ENCODE measurements at places on chromosomes 6 and 20. TPM values are rescaled to one million over a fixed set of nuclear protein-coding genes. Genes with fewer than 3 reads are reported as not detected.

- DNase-seq, result no peak
- no peaks in the 10 kb centered on the region for H3K36me3 ChIP-seq
- no peak overlapping the region for H3K27ac ChIP-seq
- H3K27me3 ChIP-seq, result no peaks in the 10 kb centered on the region
- peaks cover 3% of the 10 kb centered on the region for H3K4me1 ChIP-seq
- peak overlapping the region; percentile 26 for H3K4me3 ChIP-seq
Observed at GRCh38 chr6:159168536-159169192, 536 bp upstream of the FNDC1 start.

GRCh38 chr6:136751522-136751956 lies 40.7 kb downstream of the MAP3K5 start:
- H3K4me3 ChIP-seq, result no peak overlapping the region
- H3K4me1 ChIP-seq, result peaks cover 18% of the 10 kb centered on the region
- H3K36me3 ChIP-seq, result no peaks in the 10 kb centered on the region
- H3K27me3 ChIP-seq, result no peaks in the 10 kb centered on the region
- no peak overlapping the region for H3K27ac ChIP-seq

- H3K27me3 ChIP-seq, result no peaks in the 10 kb centered on the region
- no peak overlapping the region for H3K4me3 ChIP-seq
- H3K36me3 ChIP-seq, result no peaks in the 10 kb centered on the region
- H3K4me1 ChIP-seq, result peaks cover 2% of the 10 kb centered on the region
Observed at GRCh38 chr6:57469072-57469471, 151.6 kb downstream of the PRIM2 start.

DNA sequence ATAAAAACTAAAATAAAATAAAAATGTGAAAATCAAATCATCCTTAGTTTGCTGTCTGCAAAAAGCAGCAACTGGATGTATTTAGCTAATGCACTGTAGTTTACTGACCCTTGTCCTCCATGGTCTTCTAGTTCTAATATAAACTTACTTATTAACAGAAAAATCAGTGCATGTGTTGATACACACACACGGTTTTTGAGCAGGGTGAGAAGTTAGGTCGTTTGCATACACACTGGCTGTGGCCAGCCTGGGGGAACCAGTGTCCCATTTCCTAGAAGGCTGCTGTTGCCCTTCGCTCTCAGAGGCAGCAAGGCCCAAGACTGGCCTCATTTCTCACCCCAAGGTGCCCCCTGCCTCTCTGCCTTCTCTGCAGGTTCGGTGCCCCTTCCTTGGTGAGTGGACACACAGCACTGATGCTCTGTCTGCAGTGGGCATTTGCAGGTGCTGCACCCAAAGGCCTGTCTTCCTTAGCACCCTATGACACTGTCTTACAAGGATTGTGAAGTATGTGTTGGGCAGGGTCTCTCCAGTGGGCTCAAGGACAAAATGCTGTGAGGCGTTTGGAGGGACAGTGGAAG lies 168.5 kb downstream of the SCP2D1 start:
- no peak for DNase-seq
- no peaks in the 10 kb centered on the region for H3K27me3 ChIP-seq
- H3K4me1 ChIP-seq, result peaks cover 16% of the 10 kb centered on the region
- no peak overlapping the region for H3K27ac ChIP-seq

DNA sequence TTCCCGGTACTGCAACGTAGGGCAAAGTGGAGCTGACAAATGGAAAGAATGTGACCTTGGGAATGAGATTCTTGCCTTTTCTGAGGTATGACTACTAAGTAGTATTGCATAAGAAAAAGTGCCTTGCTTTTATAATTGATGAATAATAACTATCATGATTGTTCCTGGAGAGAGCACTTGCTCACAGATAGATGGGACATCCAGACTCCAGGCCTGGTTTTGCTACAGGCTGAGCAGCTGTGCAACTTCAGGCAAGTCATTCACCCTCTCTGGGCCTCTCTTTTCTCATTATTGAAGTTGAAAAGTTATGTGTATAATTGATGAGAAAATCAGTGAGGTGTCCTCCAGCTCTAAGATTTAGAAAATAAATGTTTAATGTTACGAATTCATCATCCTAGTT lies 53.6 kb upstream of the MBOAT1 start:
- H3K27me3 ChIP-seq, result no peaks in the 10 kb centered on the region
- H3K27ac ChIP-seq, result no peak overlapping the region
- H3K36me3 ChIP-seq, result no peaks in the 10 kb centered on the region
- no peaks in the 10 kb centered on the region for H3K4me1 ChIP-seq
- DNase-seq, result no peak
- no peak overlapping the region for H3K4me3 ChIP-seq

DNA sequence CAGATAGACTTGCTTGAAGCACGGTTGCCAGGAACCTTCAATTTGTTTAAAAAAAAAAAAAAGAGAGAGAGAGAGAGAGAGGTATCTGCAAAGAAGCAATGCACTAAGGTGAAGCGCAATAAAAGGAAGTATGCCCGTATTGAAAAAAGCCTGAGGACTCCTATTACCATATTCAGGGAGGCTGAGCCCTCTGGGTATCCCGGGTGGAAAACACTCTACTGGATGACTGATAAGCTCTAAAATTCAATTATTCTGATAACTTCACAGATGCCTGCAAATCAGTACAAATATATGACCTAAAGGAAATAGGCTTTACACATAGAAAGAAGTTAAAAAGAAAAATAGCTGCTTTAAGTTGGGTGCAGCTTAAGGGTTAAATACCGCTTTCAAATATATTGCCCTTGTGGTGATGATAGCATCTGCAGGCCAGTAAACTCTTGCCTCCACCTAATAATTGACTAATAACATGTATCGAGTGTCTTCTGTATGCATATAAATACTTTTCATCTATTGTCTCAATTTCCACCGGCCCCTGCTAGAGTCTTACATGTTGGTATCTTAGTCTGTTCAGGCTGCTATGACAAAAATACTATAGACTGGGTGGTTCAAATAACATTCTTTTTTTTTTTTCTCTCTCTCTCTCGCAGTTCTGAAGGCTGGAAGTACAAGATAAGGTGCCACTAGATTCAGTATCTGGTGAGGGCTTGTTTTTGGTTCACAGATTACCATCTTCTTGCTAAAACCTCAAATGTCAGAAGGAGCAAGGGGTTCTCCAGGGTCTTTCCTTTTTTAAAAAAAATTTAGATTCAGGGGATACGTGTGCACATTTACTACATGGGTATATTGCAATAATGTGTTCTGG lies 187.4 kb upstream of the JARID2 start:
- H3K4me1 ChIP-seq, result no peaks in the 10 kb centered on the region
- H3K36me3 ChIP-seq, result no peaks in the 10 kb centered on the region
- no peak overlapping the region for H3K4me3 ChIP-seq
- no peaks in the 10 kb centered on the region for H3K27me3 ChIP-seq
- H3K27ac ChIP-seq, result no peak overlapping the region

GRCh38 chr20:20002101-20002998 lies 14.8 kb upstream of the NAA20 start:
- peak overlapping the region; percentile 56 for H3K27ac ChIP-seq
- no peaks in the 10 kb centered on the region for H3K27me3 ChIP-seq
- no peak overlapping the region for H3K4me3 ChIP-seq
- no peaks in the 10 kb centered on the region for H3K36me3 ChIP-seq

GRCh38 chr6:129189266-129189665 lies 306.3 kb downstream of the LAMA2 start:
- DNase-seq, result no peak
- H3K27ac ChIP-seq, result no peak overlapping the region
- no peaks in the 10 kb centered on the region for H3K36me3 ChIP-seq
- no peaks in the 10 kb centered on the region for H3K4me1 ChIP-seq
- H3K27me3 ChIP-seq, result no peaks in the 10 kb centered on the region
- H3K4me3 ChIP-seq, result no peak overlapping the region

GRCh38 chr6:126631363-126631762 lies 291.4 kb downstream of the CENPW start:
- DNase-seq, result no peak
- no peak overlapping the region for H3K4me3 ChIP-seq
- no peaks in the 10 kb centered on the region for H3K36me3 ChIP-seq
- no peak overlapping the region for H3K27ac ChIP-seq
- H3K4me1 ChIP-seq, result no peaks in the 10 kb centered on the region
- no peaks in the 10 kb centered on the region for H3K27me3 ChIP-seq

- no peak overlapping the region for H3K4me3 ChIP-seq
- DNase-seq, result no peak
- H3K27me3 ChIP-seq, result no peaks in the 10 kb centered on the region
- no peak overlapping the region for H3K27ac ChIP-seq
Observed at GRCh38 chr20:14609328-14610221, 272.2 kb upstream of the FLRT3 start.

DNA sequence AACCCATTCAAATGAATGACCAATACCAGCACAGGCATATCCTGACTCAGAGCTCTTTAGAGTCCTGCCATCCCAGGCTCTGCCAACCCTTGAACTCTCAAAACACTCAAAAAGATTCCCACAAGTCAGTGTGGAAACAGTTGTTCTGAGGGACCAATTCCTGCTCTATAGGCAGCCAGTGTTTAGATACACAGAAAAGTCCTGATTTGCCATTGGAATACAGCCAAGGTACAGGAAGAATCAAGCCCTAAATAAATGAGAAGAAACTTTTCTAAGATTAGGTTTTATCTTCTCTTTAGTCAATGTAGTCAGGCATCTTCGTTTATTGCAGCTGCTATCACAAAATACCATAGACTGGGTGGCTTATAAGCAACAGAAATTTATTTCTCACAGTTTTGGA lies 626.8 kb upstream of the ARID1B start:
- no peak for DNase-seq
- peaks cover 6% of the 10 kb centered on the region for H3K4me1 ChIP-seq
- no peak overlapping the region for H3K4me3 ChIP-seq
- H3K27ac ChIP-seq, result no peak overlapping the region
- no peaks in the 10 kb centered on the region for H3K36me3 ChIP-seq

DNA sequence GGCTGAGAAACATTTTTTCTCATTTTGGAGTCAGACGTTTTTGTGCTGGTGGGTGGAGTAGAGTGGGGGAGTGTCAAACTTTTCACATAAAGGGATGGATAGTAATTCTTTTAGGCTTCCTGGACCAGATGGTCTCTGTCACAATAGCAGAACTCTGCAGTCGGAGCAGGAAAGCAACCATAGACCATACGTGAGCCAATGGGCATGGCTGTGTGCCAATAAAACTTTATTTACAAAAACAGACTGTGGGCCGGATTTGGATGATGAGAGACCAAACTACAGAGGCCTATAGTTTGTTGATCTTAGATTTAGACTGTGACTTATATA lies 70.8 kb upstream of the SLC22A23 start:
- no peak for DNase-seq
- no peaks in the 10 kb centered on the region for H3K4me1 ChIP-seq
- no peaks in the 10 kb centered on the region for H3K36me3 ChIP-seq
- no peak overlapping the region for H3K4me3 ChIP-seq
- H3K27ac ChIP-seq, result no peak overlapping the region

The TP53TG5 gene
- not detected for polyA plus RNA-seq

The WFDC12 gene
- not detected for polyA plus RNA-seq

The C20orf204 gene
- 0.61 TPM for polyA plus RNA-seq

The LCA5 gene
- 6.8 TPM for polyA plus RNA-seq

The VWA7 gene
- 0.18 TPM for polyA plus RNA-seq

The PRDM13 gene
- 0.02 TPM for polyA plus RNA-seq

The FERMT1 gene
- polyA plus RNA-seq, result 4.7 TPM
